ENCODE measurements at places on chromosomes 1 and 21. TPM values are rescaled to one million over a fixed set of nuclear protein-coding genes. Genes with fewer than 3 reads are reported as not detected.

The OR2T8 gene
- not detected for total RNA-seq

The HSF2BP gene
- 4.1 TPM for total RNA-seq

The CHRM3 gene
- not detected for total RNA-seq

The TNNI3K gene
- not detected for total RNA-seq

The COL8A2 gene
- 0.78 TPM for total RNA-seq

Data from foreskin keratinocyte (primary cell).